ENCODE measurements at places on chromosomes 1 and 21.

DNA sequence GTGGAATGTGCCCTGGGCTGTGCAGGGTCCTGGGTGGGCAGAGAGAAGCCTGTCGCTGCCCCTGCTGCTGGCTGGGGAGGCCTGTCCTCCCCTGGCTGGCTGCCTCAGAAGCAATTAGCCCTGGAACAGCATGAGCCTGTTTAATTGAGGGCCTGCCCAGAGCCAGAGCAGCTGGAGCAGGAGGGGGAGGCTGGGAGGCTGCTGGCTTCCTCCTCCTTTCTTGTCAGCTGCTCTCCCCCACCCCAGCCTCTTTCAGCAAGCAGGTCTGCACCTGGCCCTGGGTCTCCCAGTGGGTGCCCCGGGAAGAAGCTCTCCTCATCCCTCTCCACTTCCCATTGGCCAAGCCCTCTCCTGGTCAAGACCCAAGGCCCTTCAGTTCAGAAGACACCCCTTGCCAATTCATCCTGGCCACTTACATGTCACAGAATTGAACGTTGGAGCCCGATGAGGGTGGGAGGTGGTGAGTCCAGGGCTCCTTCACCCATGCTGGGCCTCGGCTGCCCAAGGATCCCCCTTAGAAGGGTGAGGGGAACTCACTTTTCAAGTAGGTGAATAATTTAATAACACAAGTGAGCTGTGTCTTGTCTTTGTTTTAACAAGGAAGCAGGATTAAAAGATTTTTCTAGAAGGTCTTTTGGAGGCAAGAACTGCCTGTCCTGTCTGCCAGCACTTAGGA, 13.2 kb downstream of the AMPD2 start:
- DNase-seq, result no peak

DNA sequence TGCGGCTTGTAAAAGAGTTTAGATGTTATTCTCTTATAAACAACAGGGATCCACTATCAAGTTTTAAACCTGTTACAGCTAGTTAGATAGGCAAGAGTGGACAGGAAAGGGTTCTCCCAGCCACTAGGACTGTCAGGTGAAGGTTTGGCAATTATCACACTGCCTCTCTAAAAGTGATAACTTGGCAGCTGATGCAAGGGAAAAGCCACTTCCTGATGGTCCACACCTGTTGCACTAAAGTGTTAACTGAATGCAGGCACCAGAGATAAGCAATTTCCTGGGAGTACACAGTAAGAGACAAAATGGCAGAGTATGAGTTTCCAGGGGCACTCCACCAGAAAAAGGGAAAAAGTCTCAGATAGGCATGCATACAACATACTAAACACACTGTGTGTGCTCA, 99.4 kb downstream of the VAV3 start:
- no peak for DNase-seq

DNA sequence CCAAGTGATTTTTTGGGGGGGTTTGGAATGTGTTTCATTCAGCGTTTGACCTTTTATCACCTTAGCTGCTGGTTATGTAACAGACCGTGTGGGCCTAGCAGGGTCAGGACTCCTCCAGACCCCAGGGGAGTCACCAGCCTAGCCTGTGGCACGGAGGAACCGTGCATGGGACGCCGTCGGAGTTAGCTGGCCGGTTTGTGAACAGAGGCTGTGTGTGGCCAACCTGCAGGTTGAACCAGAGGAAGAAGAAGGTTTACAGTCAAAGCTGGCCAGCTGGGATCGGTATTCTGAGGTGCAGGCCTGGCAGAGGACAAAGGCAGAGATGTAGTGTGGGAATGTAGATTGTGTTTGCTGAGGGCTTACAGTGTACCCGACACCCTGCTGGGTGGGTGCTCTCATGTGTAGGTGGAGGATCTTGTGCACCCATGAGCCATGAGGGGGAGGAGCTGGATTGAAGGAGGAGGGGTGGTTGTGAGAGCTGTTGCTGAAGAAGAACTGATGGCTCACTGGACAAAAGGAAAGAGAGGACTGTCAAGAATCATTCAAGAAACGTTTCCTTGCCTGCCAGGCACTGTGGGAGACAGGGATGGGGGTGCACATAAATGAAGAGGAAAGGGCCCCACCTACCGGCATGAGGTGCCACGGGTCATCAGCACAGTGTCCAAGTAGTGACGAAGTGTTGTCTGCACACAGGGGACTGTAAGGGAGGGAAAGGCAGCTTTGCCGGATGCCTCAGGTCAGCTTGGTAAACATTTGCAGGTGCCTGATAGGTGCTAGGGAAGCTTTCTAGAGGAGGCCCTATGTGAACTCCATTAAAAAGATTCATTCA, 40.0 kb upstream of the PWP2 start:
- no peak for DNase-seq

DNA sequence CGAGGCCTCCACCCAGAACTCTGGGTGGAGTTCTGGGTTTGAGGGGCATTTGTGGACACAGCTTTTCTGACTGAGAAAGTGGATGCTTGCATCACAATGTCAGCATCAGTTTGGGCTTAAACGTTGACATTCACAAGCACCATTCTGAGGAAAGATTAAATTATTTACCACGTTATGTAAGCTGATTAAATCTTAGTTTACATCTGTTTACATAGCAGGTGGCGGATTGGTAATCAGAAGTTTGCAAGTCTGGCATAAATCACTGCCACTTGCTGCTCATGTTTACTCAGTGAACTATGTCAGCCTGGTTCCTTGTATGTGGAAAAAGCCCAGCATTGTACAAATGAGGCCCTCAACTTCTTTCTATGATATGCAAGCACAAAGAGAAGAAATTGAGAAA, 310.1 kb downstream of the PAPPA2 start:
- no peak for DNase-seq

GRCh38 chr1:47978486-47978885, 18.7 kb downstream of the TRABD2B start:
- DNase-seq, result no peak

GRCh38 chr1:173202424-173203145, 4.5 kb downstream of the TNFSF4 start:
- DNase-seq, result peak; percentile 66

- no peak for DNase-seq
Observed at GRCh38 chr1:35428360-35428759, 128.8 kb downstream of the KIAA0319L start.

DNA sequence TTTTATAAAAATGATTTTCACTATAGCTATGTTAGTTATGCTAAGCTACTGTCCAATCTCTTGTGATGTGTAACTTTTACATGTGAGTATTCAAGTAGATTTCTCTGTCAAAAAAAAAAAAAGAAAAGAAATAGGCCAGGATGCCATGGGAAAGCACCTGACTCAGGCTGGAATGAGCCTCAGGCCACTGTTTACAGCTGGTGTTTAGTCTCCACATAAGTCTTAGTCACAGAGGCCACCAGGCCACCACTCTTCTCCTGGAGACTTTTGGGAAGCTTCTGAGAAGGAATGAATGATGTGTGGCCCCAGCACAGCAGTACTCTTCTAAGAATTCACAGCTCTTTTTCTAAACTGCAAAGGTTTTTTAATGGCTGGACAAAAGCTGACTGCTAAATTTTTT, 48.9 kb downstream of the CHML start:
- peak; percentile 47 for DNase-seq

DNA sequence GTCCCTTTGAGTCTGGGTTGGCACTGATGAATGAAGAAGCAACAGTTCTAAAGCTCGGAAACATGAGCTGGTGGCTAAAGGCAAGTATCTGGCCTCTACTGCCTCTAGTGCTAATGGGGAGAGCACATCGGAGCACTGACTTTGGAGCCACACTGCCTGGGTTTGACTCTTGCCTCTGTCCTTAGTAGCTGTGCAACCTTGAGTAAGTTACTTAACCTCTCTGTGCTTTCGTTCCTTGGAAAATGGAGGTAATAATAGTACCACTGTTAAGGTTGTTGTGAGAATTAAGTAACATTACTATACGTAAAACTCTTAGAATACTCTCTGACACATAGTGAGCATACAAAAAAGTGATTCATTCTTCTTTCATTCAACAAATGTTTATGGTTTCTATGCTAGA, 211.2 kb downstream of the ATG4C start:
- DNase-seq, result no peak

DNA sequence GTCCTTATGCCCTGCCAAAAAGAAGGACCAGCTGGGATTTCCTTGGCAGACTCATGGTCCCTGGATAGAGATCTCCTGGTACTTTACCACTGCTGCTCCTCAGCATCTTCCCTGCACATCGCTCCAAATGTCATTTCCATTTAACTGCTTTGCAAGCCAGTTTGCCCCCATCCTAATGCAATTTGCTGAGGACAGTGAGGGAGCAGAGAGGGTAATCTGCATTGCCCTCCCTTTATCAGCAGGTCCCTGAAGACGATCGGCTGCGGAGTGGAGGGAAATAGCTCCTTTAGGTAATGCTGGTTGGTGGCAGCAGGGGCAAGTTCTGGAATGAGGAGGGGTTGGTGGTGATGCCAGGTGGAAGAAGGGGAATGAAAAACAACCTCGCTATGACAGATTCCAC, 2.7 kb downstream of the PLXNA2 start:
- no peak for DNase-seq

Data from inflammatory macrophage (primary cell).